ENCODE measurements at places on chromosomes 4 and X.

- no peak for DNase-seq
Observed at GRCh38 chr4:110787707-110788106, 164.8 kb upstream of the PITX2 start.

GRCh38 chrX:133985164-133985966, at the start of gene GPC3:
GPC3 (minus strand) TSS chrX:133985594.
- peak; percentile 5 for DNase-seq

- DNase-seq, result no peak
Observed at GRCh38 chr4:155445306-155445705, 68.5 kb upstream of the MAP9 start.

GRCh38 chr4:25862411-25863346, at the start of gene SEL1L3:
SEL1L3 (minus strand) TSS chr4:25862988; CDS start chr4:25862836, 152 bp downstream.
- no peak for DNase-seq

DNA sequence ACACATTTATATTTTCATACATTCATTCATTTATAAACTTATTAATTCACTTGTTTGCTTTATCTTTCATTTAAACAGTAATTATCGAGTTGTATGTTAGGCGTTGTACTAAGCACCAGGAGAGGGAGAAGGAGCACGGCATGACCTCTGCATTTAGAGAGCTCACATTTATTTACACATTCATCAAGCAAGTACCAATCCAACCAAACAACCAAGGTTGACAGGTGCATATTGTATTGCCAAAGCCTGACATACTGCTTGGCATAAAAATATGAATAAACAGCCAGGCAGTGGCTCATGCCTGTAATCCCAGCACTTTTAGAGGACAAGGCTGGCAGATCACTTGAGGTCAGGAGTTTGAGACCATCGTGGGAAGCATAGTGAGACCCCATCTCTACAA, 37.0 kb upstream of the CLNK start:
- no peak for DNase-seq

- no peak for DNase-seq
Observed at GRCh38 chr4:48329976-48330375, 11.4 kb upstream of the SLAIN2 start.

DNA sequence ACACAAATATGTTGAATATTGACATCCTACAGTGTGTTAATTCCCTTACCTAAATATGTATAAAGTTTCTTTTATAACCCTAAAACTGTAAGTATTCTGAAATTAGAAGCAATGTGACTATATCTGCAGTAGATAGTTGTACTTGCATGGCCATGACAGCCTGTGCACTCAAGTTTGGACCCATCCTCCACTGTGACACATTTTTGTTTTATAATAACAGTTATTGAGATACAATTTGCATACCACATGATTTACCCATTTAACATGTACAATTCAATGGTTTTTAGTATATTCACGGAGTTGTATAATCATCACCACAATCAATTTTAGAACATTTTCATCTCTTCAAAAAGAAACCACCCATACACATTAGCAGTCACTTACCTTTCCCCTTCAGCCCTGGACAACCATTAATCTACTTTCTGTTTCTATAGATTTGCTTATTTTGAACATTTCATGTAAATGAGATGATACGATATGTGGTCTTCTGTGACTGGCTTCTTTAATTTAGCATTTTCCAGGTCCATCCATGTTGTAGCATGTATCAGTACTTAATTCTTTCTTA, 29.6 kb downstream of the HERC3 start:
- no peak for DNase-seq

DNA sequence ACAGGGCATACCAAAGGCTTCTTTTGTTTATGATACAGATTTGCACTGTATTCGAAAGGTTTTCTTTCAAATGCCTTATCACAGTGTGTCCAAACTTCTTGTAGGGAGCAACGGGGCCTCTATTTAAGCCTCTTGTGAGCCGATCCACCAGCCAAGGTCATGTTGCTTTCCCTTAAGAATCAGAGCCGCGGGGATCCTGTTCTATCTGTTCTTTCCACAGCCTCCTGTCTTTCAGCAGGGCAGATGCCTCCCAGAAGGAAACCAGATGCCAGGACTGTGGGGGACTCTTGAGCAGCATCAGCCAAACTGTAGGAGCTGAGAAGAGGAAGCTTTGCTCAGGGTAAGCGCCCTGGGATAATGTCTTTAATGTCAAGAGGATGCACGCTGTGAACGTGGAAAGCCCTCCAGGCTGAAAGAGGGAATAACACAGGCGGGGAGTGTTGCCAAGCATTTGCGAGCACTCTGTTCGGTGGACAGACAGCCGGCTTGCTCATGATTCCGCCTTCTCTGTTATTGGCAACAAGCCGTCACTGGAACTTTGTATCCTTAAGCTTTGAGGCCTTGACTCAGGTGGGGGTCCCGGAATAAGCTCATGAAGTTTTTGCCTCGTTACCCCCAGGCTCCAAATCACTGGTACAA, 279.8 kb upstream of the FRG1 start:
- DNase-seq, result no peak

- no peak for DNase-seq
Observed at GRCh38 chr4:37241647-37242046, 2.9 kb upstream of the NWD2 start.

- DNase-seq, result no peak
Observed at GRCh38 chrX:45445745-45446412, 245.2 kb upstream of the DIPK2B start.

DNA sequence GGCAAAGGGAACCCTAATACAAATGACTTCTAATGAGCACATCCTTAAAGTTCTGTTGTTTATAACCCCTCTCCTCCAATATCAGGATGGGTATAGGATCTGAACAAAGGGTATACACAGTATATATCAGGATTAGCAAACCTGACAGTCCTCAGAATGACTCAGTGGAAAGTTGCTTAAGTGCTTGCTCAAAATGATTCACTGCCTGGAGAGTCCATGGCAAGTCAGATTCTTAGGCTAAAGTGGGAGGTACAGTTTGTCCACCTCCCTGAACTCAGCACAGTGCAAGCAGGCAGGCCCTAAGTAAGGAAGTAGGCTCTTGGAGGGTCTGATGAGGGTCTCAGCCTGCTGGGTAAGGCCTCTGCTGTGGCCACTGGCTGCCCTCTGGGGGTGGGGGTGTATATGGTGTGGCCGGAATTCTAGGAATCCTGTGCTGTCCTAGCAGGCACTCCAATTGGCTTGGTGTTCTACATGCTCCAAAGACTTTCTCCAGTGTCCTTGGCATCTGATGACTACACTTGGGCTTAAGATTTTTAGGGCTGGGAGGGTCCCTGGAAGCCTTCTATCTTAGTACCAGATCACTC, 54.3 kb downstream of the CHRDL1 start:
- no peak for DNase-seq

DNA sequence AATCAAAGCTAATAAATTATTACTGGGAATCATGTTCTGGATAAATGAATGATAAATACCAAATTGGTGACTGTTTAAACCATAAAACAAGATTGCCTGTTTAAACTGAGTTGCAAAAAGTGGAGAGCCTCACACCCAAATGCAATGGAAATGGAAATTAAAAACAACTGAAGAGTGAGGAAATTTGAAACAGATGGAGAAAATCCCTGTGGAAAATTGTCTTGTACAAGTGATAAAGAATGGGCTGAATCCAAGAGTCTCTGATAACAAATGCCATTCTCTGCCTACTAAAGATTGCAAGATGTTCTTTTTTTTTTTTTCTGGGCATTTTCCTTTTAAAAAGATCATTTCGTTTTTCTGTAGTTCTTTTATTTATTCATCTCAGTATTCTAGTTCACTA, 426.3 kb downstream of the NLGN4X start:
- DNase-seq, result no peak

DNA sequence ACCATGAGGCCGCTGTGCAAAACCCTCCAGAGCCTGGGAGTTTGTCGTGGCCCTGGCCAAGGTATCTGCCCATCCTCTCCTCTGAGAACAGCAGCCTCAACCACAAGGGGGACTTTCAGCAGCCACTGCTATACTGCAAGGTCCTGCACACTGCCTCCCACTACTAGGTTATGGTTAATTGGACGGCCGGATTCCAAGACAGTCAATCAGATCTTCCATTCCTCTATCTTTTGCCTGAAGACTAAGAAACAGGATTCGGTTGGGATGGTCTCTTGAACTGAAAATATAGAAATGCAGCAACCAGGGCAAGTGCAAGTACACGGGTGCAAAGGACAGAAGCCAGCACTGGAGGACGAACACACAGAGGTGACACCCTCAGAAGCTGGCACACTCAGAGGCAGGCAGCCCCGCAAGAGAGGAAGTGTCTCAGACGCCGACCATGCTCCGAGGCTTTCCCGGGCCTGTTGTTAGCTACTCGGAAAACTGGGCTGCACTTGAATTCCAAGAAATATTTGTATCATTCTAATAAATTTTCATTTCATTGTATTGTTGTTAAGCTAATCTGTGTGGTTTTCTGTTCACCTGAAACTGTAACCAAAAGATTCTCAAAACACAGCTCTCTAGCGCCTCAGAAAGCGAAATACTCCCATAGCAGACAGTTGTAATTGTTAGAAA, 63.3 kb downstream of the AFAP1 start:
- peak; percentile 39 for DNase-seq

DNA sequence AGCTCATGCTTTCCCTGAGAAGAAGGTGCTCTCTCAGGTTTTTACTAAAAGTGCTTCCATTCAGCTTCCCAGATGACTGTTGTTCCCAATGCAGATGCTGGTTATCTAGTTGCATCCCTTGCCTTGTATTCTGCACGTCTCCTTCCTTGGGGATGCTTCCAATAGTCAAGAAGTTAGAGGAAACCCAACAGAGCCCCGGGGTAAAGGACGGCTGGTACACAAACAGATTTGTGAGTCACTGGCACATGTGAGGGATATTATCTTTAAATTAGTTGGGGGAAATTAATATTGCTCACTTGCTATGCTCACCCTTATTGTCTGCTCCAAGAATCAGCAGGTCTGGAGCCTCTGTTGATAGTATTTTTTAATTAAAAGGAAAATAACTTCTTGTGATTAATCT, 465.2 kb upstream of the BOD1L1 start:
- DNase-seq, result no peak

- no peak for DNase-seq
Observed at GRCh38 chr4:131566026-131566425, 1583.1 kb upstream of the PCDH10 start.

DNA sequence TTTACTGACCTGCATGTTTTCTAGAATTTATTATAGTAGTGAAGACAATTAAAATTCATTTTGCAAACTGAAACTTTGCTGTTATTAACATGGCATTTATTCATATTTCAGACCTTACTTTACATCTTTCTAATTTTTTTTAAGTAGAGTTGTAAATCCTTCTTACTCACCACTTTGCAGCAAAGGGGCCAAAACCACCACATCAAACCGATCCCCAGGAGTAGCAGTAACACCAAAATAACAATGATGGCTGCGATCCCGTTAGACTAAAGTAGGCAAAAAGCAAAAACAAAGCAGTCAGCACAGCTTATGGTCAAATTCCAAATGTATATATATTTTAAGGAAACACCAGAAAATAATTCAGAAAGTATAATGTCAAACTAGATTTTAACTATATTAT, 64.7 kb downstream of the ANTXR2 start:
- no peak for DNase-seq

DNA sequence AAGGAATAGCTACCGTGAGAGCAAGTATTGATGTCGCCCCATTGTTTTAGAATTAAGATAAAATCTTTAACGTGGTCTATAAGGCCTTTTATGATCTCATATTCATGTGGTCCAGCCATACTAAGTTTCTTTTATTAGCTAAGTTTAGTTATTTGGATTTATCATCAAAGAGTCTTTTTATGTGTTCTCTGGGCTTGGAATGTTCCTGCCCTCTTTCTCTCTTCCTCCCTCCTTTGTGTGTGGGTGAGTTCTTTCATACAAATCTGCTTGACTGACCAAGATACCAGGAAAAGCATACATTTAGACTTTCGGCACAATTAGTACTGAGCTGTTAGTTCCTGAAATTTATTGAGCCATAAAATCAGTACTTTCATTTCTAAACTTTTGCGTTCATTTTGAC, 11.3 kb downstream of the TDO2 start:
- DNase-seq, result no peak

DNA sequence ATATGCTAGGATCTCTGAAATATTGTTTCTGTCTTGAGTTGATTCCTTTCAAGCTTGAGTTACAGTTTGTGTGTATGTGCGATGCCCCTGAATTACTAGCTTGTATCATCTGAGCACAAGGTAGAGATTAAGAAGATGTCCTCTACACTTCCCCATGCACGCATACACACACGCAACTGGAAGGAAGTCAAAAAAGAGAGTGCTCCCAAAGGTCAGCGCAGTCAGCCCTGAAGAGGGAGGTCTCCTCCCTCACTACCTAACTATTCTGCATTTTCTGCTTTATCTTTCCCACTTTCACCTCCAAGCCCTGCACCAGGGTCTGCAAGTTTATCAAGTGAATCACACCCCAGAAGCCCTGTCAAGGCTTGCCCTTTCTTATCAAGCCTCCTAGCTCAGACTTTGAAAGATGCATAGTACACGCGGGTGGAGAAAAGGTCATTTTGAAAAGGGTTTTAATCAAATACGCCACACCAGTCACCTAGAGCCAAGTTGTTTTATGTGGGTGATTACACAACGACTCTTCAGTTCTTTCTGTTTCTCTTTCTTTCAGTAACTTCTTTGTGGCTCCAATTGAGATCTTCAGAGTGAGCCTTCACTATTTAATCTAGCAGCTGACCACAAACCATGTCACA, 127.7 kb downstream of the ASB9 start:
- DNase-seq, result no peak

DNA sequence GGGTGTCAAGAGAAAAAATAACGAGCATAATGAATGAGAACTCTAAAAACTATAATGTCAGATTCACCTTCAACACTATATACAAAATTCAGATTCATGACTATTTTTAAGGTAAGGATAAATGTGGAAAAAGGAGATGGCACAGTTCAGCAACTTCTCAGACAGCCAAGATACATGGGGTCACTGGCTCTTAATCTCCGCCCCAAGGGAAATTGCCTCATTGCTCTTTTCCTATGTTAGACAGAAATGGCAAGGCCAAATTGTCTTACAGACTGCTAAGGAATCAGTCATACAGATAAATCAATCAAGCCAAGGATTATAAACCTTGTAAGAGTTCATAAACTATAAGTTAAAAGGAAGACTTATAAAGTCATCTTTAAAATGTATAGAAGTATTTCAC, 183.4 kb downstream of the OPHN1 start:
- DNase-seq, result no peak

DNA sequence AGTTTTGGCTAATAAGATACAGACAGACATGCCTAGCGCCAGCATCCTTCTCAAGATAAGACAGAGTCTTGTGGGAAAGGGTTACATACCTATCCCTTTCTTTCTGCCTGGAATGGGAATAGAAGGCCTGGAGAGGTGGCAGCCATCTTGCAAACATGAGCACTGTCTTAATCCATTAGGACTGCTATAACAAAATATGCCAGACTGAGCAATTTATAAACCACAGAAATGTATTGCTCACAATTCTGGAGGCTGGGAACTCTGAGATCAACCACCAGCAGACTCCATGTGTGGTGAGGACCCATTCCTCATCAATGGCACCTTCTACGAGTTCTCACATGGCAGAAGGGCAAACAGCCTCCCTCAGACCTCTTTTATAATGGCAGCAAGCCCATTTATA, 26.5 kb upstream of the NEIL3 start:
- DNase-seq, result no peak

- no peak for DNase-seq
Observed at GRCh38 chr4:48112017-48112667, 21.9 kb downstream of the TXK start.

Measured in SK-N-DZ (cell line).